ENCODE measurements at places on chromosomes 2 and 18. TPM values are rescaled to one million over a fixed set of nuclear protein-coding genes. Genes with fewer than 3 reads are reported as not detected.

- DNase-seq: no peak
These were observed 93.8 kb upstream of the FSIP2 start for GRCh38 chr2:185644828-185645227.

GRCh38 chr18:9890957-9891356, 5.2 kb downstream of the TXNDC2 start:
- no peak for DNase-seq

GRCh38 chr2:225668606-225669266, 269.2 kb downstream of the NYAP2 start:
- DNase-seq: no peak

Gene NT5DC4
- total RNA-seq: not detected

Gene CCDC74B
- 0.29 TPM for total RNA-seq

- no peak for DNase-seq
These were observed 1.3 kb downstream of the GBX2 start for GRCh38 chr2:236166796-236167296.

DNA sequence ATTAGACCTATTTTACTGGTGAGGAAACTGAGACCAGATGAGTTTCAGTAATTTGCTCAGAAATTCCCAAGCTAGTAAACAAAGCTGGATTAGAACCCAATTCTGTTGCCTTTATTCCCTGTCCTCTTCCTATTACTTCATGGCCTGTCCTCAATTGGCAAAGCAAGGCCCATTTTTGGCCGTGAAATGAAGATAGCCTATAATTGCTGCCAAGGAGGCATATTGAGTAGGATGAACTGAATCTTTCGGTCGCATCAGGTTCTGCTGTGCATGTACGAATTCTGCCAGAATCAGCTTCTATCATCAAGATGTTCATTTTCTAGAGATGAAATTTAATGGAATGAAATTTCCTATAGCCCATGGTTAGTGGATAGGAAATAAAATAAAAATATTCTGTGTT, 1485.2 kb upstream of the PIK3C3 start:
- no peak for DNase-seq

- DNase-seq: no peak
These were observed 103.2 kb downstream of the KLHL14 start for GRCh38 chr18:32669549-32670165.

Gene SERPINB4
- not detected for total RNA-seq

DNA sequence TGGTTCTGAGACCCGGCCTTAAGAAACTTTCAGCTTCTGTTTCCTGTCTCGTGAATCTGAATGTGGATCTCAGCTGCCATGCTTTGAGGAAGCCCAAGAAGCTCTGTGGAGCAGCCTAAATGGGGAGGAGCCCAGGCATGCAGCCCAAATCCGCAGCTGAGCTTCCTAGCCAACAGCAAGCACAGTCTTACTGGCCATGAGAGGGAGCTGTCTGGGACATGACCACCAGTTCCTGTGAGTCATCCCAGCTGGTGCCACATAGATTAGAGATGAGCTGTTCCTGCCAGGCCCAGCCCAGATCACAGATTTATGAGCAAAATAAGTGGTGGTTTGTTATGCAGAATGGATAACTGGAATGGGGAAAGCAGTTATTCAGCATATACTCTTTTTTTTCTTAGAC, 224.4 kb upstream of the APCDD1 start:
- no peak for DNase-seq

Gene LRRTM4
- not detected for total RNA-seq

DNA sequence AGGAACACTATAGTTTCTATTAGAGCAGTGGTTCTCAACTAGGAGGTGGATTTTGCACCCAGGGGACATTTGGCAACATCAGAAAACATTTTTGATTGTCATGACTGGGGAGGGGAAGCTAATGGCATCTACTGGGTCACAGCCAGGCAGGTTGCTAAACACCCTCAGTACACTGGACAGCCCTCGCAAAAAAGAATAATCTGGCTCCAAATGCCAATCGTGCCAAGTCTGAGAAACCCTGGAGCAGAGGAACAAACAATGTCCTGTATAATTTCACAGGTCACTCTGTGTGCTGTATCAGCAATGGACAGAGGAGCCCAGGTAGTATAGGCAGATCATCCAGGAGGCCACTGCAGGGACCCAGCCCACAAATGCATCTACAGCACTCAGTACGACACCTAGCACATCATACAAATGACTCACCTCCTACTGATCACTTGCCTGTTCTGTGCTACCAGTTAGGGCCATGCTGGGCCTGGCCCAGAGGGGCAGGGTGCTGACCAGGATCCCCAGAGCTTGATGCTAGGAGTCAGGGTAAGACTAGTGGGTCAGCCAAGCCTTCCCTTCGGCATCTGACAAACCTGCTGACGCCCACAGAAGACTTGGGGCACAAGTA, 37.6 kb downstream of the SFXN5 start:
- DNase-seq: no peak

GRCh38 chr2:98910349-98911125, 25.5 kb downstream of the CRACDL start:
- no peak for DNase-seq

DNA sequence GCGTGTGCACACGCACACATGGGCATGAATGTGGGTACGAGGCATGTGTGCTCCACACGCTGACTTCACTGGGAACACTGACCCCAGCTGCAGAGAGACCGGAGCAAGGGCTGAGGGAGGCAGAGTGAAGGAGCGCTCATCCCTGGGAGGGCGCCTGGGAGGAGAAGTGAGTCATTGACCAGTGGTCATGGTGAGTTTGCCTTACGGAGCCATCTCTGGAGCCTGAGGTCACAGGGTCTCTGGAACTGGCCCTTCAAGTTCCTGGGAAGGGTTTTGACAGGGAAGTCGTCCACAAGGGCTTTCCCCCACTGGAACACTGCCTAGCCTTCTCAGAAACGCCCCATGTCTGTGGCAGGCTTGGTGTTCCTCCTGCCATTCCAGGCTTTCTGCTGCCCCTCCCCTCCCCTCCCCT, 14.3 kb upstream of the TMEM185B start:
- DNase-seq: no peak

DNA sequence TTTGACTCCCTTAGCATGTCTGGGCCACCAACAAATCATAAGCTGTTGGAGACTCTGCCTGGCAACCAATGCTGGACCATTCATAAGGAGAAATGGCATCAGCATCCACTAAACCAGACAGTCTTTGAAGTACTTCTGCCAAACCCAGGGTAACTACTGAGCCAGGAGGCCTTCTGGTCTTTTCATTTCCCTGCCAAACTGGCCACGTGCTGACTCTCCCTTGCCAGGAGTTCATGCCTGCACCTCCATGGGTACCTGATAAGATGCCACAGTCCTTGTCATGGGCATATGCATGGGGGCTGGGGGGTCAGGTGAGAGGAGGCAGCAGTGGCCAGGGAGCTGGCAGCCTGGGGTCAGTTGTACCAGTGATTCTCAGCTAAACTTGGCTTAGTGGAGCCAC, 34.2 kb upstream of the DAPL1 start:
- DNase-seq: no peak

Gene CACNB4
- 0.05 TPM for total RNA-seq

- DNase-seq: no peak
These were observed 7.7 kb downstream of the TSHZ1 start for GRCh38 chr18:75218065-75218923.

DNA sequence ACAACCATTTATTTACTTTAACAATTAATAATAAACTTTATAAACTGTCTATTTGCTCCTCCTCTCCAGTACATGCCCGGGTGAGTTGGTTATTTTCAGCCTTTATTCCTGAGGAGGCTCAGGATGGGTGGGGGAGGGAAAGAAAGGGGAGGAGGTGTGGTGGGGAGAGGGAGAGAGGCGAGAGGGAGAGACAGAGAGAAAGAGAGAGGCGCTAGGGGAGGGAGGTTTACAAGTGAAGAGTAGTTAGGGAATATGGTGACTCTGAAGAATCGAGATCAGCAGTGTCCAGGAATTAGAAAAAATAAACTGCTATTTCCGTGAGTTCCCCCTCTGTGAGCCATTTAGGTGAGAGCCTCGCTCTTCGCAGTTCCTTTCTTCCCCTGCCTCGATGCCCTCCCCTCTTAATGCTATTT, 138.9 kb downstream of the MEIS1 start:
- no peak for DNase-seq

DNA sequence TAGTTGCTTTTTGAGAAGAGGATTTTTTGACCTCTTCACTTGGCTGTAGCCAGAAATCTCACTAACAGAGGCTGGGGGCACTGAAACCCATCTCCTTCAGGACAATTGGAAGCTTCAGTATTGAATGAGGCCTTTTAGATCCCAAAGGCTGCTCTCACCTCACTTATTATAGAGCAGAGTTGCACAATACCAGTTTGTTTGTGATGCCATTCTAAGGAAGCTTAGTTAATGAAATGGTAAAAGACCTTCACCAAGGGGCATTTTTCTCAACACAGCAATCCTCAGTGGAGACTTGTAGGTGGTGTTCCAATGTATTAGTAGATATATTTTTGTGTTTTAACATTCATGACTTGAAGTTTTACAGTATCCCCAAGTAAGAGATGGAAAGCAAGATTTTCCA, 71.0 kb upstream of the RFX8 start:
- no peak for DNase-seq

DNA sequence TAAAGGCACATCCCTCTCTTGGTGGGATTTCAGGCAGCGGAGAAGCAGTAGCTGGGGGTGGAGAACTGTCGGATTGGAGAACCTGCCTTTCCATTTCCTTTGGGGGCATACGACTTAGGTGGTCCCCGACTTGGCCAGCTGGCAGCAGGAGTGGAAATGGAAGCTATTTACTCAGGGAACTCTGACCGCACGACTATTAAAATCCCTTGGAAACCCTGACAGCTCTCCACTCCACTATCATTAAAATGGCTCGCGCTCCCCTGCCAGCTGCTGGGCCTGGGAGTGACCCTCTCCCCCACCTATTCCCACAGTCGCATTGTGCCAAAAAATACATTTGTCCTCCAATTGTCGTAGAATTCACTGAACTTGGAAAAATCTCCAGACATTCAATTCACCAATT, 77.7 kb upstream of the APCDD1 start:
- no peak for DNase-seq

DNA sequence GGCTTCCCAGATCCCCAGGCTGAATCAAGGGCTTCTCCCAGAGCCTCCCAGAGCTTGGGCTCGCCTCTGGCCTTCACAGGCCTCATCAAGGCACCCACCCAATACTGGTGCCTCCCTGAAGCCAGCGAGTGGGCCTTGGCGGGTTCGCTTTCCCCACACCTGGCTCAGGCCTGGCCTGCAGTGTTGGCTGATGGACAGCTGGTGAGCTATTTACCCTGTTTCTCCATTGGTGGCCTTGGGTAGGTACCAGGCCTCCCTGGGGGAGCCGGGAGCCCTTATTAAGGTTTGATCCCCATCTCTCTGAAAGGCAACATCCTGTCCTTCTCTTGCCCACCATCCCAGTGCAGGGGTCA, 18.2 kb upstream of the DUSP2 start:
- DNase-seq: no peak

- DNase-seq: no peak
These were observed 506.8 kb upstream of the ZEB2 start for GRCh38 chr2:145026456-145027455.

Gene CDK15
- total RNA-seq: not detected

DNA sequence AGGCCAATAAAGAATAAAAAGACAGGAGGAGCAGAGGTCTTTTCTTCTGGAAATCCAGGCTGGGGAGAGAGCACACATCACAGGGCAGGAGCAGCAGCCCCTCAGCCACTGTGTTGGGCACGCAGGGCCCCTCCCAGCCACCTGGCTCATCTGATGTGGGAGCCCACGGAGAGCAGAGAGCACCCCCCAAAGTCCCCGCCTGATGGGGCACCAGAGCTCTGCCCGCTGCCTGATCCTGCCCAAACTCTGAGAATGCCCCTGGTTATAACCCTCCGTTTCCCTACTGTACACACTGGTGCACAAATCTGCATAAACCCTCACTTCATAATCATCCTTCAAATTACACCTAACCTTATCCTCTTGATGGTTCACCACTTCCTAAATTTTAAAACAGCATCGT, 111.3 kb downstream of the HDAC4 start:
- DNase-seq: no peak

Gene KATNAL2
- total RNA-seq: 0.54 TPM

Gene ABCA12
- total RNA-seq: not detected

Gene AGXT
- total RNA-seq: 0.34 TPM

DNA sequence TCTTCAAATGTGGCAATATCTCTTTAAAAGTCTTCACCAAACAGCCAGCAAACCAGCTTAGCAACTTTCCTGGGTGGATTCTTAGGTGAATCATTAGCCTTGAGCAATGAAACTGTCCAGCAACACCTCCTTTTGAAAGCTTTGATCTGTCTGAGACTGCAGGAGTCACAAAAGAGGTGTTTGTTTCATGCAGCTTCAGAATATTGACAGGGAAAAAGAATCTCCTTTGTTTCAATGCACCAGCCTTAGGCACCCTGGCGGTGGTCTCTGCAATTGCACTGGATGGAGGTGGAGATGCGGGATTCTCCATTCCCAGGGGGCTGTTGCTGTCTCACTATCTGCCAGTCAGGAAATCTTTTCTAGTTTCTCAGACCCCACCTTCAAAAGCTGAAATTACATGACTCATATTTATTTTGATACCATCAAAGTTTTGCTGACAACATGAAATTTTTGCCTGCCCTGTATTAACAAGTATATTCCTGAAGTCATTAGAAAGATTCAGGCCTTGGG, 76.0 kb upstream of the DSG1 start:
- no peak for DNase-seq

DNA sequence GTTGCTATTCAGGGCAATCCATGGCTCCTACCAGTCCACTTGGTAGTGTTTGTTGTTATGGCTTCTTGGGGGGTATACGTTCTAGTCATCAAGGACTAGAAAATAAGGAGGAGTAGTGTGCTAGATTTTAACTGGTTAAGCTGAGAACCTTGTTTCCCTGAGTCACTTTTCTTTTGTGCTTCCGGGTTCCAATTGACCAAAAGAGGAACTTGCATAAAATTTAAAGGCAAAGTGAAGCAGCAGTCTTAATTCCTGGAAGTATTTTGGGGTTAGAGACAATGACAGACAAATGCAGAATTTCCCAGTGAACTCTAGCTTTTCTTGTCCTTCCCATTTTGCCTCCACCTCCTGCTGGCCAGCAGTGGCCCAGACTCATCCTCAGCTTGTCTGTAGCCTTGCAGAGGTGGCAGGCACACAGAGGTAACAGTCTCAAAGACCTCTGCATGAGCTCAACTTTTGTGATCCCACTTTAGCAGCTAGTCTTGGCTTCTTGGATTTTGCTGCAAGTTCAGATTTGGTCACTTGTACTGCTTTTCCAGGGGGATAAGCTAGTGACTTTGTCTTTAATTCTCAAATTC, 1105.8 kb upstream of the NXPH2 start:
- DNase-seq: no peak

DNA sequence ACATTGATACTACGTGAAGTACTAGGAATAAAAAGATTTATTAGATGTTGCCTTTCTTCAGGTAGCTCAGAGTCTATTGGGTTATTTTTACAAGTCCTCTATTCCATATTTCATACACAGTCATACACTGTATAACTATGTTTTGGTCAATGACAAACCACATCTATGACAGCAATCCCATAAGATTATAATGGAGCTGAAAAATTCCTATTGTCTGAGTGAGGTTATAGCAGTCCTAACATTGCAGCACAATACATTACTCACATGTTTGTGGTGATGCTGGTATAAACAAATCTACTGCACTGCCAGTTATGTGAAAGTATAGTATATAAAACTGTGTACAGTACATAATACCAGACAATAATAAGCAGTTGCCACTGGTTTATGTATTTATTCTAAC, 595.1 kb downstream of the MBD2 start:
- no peak for DNase-seq

- DNase-seq: no peak
These were observed 120.5 kb upstream of the COPS8 start for GRCh38 chr2:236965021-236965840.

- DNase-seq: peak; percentile 40
These were observed 1.3 kb downstream of the DUSP2 start for GRCh38 chr2:96143848-96144480.

GRCh38 chr18:23887493-23887892, 127.1 kb upstream of the TTC39C start:
- no peak for DNase-seq
